GM04504 (cell line): ENCODE measurements at places on chromosomes 2 and 18.

- DNase-seq, result peak; percentile 28
Observed at GRCh38 chr2:67322353-67323001, 74.7 kb upstream of the ETAA1 start.

- DNase-seq, result no peak
Observed at GRCh38 chr18:10951631-10952544, 197.5 kb downstream of the PIEZO2 start.

DNA sequence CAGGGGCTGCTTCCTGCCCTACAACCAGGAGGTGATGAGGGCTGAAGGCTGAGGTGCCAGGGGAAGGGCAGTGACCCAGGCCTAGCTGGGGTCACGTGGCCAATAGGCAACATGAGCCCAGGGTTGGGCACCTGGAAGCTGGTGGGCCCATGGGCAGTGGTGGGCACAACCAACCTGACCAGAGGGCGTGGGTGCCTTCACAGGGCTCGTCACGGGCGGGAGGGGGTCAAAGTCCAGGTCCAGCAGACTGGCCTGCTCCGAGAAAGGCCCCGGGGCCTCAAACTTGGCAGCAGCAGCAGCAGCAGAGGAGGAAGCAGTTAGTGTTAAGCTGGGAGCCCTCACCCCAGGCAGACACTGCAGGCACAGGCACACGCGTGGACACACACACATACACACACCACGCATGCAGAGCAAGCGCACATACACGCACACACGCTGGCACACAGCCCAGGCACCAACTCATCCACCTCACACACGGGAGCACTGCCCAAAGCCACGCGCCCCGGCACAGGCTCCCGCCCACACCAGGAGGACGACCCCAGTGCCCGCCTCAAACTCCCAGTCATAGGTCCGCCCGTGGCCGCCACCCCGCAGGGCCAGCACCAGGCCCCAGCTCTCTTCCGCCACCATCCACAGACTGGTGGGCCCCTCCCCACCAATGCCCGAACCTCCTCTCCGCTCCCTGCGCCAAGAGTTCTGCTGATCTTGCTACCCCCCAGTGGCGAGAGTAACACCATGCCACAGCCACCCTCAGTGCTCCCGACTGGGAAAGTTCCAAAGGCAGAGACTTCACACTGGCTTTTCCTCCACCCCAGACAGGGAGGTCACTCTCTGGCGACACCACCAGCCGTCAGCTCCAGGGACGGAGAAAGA, 53.0 kb downstream of the BIN1 start:
- no peak for DNase-seq

GRCh38 chr2:138617026-138617425, 115.5 kb downstream of the SPOPL start:
- DNase-seq, result no peak

- no peak for DNase-seq
Observed at GRCh38 chr2:175025946-175026345, 20.8 kb upstream of the CHN1 start.

DNA sequence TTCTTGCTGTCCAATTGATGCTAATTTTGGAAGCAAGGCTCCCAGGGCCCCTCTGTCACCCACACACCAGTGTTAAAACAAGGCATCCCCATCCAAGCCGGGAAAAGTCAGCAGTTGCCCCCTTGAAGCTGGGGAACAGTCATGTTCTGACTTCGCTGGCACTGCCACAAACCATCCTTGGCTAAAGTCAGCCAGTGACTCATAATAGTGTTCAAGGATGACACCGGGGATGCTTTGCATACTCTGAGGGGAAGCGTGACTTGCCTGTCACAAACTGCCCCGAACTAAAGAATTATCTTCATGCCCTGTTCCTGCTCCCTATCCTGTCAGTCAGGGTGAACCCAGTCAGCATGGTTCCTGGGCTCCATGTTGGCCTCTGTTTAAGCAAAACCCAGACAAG, 37.0 kb downstream of the TGFA start:
- no peak for DNase-seq

GRCh38 chr2:205848601-205849000, 166.3 kb downstream of the NRP2 start:
- no peak for DNase-seq

- DNase-seq, result no peak
Observed at GRCh38 chr2:172865422-172865821, 129.8 kb downstream of the RAPGEF4 start.

- no peak for DNase-seq
Observed at GRCh38 chr2:74216642-74217041, 18.2 kb downstream of the MTHFD2 start.

- peak; percentile 23 for DNase-seq
Observed at GRCh38 chr2:177984749-177985148, 87.8 kb downstream of the PDE11A start.

DNA sequence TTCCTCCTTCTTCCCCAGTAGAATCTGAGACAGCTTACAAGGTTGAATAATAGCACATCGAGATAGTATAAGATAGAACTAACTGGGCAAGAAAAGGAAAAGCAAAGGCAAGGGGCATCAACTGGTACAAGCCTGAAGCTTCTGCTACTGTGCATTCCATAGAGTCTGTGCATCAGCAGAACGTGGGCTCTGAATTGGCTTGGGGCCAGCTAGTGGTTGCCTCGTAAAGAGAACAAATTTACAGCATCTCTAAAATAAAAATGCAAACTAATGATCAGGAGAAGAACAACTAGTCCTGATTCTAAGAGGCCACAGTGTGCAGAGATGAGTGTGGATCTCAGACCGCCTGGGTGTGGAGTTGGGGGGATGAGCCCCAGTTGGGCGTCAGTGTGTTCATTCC, 36.6 kb downstream of the UPP2 start:
- no peak for DNase-seq

DNA sequence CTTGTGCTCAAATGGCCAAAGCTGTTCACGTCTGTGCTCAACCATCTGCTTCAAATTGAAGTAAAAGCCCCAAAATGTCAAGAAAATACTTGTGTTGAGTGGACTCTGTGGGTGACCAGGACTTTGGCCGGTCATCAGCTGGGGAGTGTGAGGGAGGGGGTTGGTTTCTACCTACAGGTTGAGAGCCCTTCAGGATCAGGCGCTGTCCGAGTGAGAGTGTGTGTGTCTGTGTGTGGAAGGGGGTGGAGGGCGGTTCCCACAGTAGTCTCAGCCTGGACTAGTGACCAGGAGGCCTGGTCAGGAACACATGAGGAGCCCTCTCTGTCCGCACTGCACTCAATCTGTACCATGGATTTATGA, 34.2 kb downstream of the ATOH8 start:
- no peak for DNase-seq

DNA sequence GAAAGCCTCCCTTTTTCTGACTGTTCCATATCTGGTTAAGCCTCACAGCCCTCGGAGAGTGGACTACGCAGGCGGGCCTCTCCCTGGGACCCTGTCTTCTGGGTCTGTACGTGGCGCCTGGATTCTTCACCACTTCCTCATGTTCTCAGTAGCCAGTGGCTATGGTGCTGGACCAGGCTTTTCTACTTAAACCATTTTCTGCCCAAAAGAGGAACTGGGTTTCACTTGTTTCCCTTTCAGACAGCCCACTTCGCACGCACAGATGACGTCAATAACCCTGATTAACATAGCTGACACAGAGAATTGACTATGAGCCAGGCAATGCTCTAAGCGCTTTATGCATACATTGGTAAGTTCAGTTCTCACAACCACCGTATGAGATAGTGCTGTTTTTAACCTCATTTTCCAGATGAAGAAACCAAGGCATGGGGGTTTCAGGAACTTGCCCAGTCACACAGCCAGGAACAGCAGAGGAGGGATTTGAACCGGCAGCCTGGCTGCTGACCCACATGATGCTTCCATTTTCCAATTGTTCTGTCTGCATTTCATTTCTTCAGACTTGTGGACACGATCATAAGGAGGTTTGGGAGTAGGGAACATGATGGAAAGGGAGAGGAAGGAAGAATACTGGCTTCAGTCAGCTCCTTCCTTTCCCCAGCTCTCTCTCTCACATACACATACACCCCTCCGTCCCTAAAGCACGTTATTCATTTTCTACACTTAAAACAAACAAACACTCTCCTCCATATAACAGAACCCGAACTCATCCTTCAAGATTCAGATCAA, 41.7 kb downstream of the MYOM1 start:
- DNase-seq, result peak; percentile 17

DNA sequence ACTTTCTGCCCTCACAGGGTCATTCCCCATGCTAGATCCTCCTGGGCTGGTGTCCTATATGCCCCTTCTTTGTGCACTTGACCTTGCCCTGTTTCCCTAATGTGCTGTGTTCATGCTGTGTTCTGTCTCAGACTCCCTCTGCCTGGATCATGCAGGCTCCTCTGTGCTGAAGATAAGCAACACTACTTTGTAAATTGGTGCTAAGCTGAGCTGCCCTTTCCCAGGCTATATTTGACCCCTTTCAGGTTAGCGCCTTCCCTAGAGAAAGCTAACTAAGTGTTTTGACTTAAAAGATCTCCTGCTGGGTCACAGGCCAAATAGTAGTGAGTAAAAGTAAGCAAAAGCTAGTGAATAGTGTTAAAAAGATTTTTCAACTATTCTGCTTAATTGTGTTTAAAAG, 257.2 kb upstream of the RGPD4 start:
- no peak for DNase-seq

- no peak for DNase-seq
Observed at GRCh38 chr2:175575346-175576258, 394.1 kb upstream of the ATP5MC3 start.

DNA sequence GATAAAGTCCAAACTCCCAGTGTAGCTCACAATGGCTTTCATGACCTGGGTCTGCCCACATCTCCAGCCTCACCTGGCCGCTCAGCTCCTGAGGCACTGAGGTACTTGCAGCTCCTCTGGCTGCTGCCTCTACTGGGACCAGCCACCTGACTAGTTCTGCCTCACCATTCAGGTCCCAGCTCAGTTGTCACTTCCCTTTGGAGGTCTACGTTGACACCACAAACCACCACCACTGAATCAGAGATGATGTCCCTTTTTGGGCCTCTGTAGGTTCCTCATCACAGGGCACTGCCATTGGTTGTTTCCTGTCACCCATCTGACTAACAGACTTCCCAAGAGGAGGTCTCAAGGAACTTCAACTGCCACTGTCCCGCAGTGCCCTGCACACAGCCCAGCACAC, 21.2 kb downstream of the SPP2 start:
- DNase-seq, result no peak

GRCh38 chr2:119117891-119118882, 40.4 kb downstream of the C1QL2 start:
- DNase-seq, result no peak

DNA sequence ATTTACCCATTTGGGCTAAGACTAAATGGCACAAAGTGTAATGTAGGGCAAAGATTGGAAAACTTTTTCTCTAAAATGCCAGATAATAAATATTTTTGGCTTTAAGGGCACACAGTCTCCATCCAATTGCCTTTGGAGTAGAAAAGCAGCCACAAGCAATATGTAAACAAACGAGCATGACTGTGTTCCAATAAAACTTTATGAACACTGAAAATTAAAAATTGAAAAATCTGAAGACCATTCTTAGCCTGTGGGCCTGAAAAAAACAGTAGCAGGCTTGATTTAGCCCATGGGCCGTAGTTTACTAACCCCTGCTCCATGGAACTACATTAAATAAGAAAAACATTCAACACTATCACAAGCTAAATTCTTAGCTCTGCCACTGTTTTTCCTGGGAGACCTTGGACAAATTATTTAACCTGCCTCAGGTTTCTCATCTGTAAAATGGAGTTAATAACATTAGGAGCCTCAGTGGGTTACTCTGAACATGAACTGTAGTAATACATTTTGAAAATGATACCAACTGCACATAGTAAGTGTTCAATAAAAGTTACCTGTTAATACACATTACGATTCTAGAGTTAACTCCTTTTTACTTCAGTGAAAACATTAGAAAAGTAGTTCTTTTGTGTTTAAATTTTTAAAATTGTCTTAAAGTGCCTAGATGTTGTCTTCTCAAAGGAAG, 1.3 kb downstream of the IFIH1 start:
- no peak for DNase-seq

GRCh38 chr2:31563273-31563839, 17.4 kb downstream of the SRD5A2 start:
- DNase-seq, result no peak

DNA sequence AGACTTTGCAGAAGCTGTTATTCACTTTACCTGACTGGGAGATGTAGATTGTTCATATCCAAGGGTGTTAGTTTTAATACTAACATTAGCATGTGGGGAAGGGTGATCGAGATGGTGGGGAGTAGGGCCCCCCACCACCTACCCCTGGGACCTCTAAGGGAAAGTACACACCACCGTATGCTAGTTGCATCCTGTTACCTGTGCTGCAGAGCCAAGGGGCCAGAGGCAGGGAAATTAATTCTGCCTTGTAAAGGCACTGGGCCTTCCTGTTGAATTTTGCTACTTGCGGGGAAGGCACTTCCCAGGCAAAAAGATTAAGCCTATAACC, 9.0 kb downstream of the STEAP3 start:
- DNase-seq, result no peak

- DNase-seq, result no peak
Observed at GRCh38 chr2:63651861-63652651, 63.3 kb downstream of the MDH1 start.

DNA sequence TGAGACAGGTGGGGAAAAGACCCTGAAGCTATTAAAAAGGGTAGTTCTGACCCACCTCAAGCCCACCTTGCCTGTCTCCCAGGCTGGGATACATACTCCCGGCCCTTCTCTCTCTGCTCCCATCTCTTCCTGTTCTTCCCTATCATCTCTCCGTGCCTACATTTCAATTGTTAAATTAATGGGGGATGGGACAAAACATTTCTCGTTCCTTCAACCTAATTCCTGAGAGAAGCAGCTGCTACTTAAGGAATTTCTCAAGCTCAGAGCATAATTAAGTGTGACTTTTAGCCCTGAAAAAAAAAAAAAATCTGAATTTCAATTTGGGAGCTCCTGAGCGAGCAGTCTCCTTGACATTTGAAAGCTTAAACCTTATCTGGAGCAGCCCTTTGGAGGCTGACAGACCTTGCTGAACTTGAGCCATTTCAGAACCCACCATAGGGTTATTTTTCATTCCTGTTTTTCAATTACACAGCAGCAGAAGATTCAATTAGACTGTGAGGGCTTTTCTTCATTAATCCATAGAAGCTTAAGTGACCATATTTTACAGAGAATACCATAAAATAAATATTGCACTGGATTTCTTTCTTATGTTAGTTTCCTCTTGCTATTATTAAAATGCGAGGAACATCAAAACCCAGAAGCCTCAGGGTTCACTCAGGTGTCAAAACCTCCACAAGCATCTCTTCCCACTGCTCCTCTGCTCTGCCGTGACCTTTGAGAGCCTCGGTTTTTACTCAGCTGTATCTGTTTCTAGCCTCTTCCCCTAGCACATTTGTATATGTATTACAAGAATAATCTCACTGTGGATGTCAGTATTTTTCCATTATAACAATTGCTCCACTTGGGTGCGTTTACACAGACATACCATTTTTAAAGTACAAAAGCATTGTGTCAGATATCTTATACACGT, 125.7 kb downstream of the B3GNT2 start:
- no peak for DNase-seq
